ENCODE measurements at places on chromosomes 3 and 15.

GRCh38 chr3:65950340-65951326 lies 88.1 kb downstream of the MAGI1 start:
- no peaks in the 10 kb centered on the region for H3K27me3 ChIP-seq
- H3K36me3 ChIP-seq, result no peaks in the 10 kb centered on the region
- no peaks in the 10 kb centered on the region for H3K4me1 ChIP-seq
- no peak for DNase-seq
- no peak overlapping the region for H3K4me3 ChIP-seq

GRCh38 chr3:51703068-51703760 lies 3.7 kb upstream of the GRM2 start:
- H3K4me1 ChIP-seq, result peaks cover 23% of the 10 kb centered on the region
- no peak for DNase-seq
- H3K36me3 ChIP-seq, result peaks cover 71% of the 10 kb centered on the region

GRCh38 chr3:126449621-126450051 lies 26.1 kb downstream of the ZXDC start:
- H3K4me1 ChIP-seq, result no peaks in the 10 kb centered on the region
- DNase-seq, result no peak
- peaks cover 54% of the 10 kb centered on the region for H3K36me3 ChIP-seq
- no peak overlapping the region for H3K27ac ChIP-seq
- H3K27me3 ChIP-seq, result no peaks in the 10 kb centered on the region

DNA sequence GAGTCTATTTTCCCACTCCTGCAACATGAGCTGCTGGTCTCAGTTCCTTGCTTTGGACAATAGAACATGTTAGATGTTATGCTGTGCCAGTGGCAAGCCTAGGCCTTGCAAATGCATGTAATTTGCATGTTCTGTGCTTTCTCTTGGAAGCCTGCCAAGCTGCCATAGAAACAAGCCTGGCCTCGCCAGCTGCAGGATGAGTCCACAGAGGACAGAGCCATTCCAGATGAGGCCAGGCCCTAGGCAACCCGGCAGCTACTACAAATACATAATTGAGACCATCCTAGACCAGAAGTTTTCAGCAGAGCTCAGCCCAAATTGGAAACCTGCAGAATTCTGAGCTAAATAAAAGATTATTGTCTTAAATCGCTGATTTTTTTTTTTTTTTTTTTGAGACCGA lies 39.6 kb downstream of the TRIM69 start:
- H3K36me3 ChIP-seq, result no peaks in the 10 kb centered on the region
- no peak overlapping the region for H3K4me3 ChIP-seq
- H3K27me3 ChIP-seq, result no peaks in the 10 kb centered on the region
- no peak for DNase-seq
- no peaks in the 10 kb centered on the region for H3K4me1 ChIP-seq

DNA sequence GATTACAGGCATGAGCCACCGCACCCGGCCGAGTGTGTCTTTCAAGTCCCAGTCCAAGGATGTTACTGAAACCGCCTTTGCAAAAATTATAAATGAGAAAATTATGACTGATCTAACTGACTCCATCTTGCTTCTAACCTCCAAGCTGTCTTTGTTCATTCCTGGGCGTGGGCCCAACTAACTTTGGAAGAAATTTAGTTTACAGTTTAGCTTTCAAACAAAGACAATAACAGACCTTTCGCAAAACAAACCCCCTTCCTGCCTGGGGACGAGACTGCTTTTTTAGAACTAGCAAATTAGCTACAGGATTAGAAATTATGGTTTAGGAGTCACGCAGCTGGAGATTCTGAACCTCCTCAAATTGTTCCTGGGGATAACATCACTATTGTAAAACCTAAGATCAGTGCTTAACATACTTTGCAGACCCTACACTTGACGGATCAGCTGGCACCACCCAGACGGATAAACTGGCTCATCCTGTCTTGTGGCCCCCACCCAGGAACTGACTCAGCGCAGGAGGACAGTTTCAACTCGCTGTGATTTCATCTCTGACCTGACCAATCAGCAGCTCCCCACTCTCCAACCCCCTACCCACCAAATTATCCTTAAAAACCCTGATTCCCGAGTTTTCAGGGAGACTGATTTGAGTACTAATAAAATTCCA lies 23.8 kb downstream of the NANOGP8 start:
- H3K27ac ChIP-seq, result no peak overlapping the region
- H3K4me1 ChIP-seq, result no peaks in the 10 kb centered on the region
- DNase-seq, result no peak
- no peaks in the 10 kb centered on the region for H3K36me3 ChIP-seq

DNA sequence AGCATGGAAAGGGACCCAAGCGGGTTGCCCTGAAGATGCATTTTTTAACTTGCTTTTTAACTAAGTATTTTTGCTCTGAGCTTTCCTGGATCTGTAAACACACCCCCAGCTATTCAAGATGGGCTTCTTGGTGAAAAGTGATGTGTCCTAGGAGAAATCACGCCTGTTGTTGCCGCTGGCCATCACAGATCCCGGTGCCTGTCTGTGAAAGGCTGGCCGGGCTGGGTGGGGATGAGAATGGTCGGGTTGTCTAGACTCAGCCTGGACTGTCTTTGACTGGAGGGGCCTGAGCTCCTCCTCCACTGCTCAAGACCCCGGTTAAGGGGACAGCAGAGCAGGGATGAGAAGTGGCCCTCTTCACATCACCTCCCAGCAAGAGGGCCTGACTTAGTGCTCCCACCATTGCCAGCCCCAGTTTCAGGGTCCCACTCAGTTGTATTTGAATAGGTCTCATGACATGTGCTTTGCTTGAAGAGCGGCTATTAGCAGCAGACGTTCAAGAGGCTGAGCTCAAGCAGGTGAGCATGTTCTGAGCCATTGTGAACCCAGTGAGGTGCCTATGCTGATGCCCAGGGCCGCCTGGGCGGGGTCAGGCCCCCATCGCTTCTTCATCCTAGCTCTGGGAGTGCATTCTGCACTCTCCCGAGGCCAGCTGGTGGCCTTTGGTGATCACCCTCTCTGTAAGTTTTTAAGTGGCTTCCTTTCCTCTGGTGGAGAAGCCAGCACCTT lies 79.9 kb downstream of the IGF1R start:
- no peak overlapping the region for H3K4me3 ChIP-seq
- peaks cover 12% of the 10 kb centered on the region for H3K4me1 ChIP-seq
- H3K27ac ChIP-seq, result no peak overlapping the region
- H3K27me3 ChIP-seq, result no peaks in the 10 kb centered on the region
- H3K36me3 ChIP-seq, result no peaks in the 10 kb centered on the region
- DNase-seq, result no peak

GRCh38 chr3:108428586-108428985 lies 81.8 kb downstream of the MYH15 start:
- H3K4me1 ChIP-seq, result no peaks in the 10 kb centered on the region
- H3K27ac ChIP-seq, result no peak overlapping the region
- H3K27me3 ChIP-seq, result no peaks in the 10 kb centered on the region
- no peak overlapping the region for H3K4me3 ChIP-seq
- no peak for DNase-seq
- no peaks in the 10 kb centered on the region for H3K36me3 ChIP-seq

DNA sequence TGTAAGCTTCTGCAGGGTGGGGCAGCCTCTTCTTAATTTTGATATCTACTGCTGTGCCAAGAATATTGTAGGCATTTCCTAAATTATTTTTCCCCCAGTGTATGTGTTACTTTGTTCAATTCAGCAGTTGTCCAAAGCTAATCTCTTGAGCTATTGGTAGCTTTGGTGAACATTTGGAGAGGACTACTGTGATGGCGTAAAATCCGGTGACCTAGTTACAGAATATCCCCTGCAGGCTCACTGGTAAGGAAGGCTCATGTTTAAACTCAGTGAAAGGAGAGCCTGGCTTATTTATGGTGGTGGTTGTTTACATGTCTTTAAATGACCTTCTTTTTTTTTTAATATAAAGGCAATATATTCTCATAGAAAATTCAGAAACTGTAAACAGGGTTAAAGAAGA lies 105.6 kb downstream of the LPP start:
- no peak overlapping the region for H3K4me3 ChIP-seq
- peaks cover under 1% of the 10 kb centered on the region for H3K36me3 ChIP-seq
- DNase-seq, result no peak
- H3K4me1 ChIP-seq, result no peaks in the 10 kb centered on the region

DNA sequence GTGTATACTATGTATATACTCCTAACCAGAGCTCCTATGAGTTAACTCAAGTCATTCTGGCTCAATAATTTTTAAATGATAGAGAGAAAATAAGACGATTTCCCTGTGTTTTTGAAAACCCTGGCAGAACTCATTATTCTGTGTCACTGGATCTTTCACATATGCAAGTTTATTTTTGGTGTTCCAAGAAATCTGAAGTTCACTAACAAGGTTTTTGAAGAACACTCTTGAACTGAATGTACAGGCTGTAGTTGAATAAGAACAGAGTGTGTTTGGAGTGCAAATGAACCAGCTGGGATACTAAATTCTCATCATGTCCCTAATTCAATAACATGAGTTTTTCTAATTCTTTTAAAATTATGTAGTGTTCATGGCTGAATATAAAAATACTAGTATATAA lies 466.9 kb upstream of the SUCLG2 start:
- H3K4me1 ChIP-seq, result no peaks in the 10 kb centered on the region
- no peak overlapping the region for H3K27ac ChIP-seq
- no peak for DNase-seq
- H3K36me3 ChIP-seq, result no peaks in the 10 kb centered on the region

GRCh38 chr15:73822998-73823397 lies 50.4 kb upstream of the TBC1D21 start:
- DNase-seq, result no peak
- no peaks in the 10 kb centered on the region for H3K4me1 ChIP-seq
- H3K27ac ChIP-seq, result no peak overlapping the region
- H3K36me3 ChIP-seq, result no peaks in the 10 kb centered on the region

DNA sequence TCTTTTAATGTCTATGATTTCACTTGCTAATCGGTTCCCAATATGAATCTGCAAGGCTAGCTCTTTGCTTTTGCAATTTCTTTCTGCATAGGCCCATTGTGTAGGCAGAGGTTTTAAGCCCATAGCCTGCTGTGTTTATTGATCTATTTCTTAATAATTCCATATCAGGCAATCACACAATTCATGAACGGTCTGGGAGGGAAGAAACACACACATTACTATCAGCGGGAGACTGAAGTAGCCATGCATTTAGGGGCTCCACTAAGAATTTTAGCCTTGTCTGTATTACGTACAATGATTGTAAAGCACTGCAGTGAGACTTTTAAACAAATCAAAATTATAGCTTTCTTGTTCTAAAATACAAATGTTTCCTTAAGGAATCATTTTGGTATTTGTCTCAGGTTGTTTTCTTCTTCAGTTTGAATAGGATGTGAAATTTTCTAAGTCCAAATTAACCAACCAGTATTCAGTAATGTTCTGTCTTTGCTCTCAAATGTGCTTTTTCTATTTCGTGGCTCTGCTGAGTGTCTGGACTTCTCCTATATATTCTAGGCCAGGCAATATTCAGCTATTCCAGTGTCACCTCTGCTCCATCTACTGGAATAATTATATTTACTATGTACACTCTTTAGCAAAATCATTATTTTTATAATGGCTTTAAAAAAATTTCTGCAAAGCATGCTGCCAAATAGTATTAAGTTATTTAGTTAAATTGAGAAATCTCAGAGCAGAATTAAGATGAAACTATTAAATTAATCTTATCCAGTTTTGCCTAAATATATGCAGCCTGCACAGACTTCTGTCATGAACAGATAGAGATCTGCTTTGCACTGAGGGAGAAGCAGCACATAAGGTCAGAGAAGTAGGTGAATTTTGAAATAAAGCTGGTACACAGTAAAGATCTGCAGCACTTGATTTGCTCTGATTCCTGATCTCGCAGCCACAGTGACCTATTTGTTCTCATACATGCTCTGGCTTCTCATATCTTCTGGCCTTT lies 103.0 kb upstream of the NAALADL2 start:
- H3K27ac ChIP-seq, result no peak overlapping the region
- DNase-seq, result no peak
- H3K27me3 ChIP-seq, result no peaks in the 10 kb centered on the region
- H3K4me1 ChIP-seq, result no peaks in the 10 kb centered on the region
- H3K36me3 ChIP-seq, result no peaks in the 10 kb centered on the region

- peaks cover 7% of the 10 kb centered on the region for H3K4me1 ChIP-seq
- no peak overlapping the region for H3K27ac ChIP-seq
- no peaks in the 10 kb centered on the region for H3K36me3 ChIP-seq
- H3K4me3 ChIP-seq, result no peak overlapping the region
- DNase-seq, result peak; percentile 73
Observed at GRCh38 chr15:38440353-38441129, 13.4 kb upstream of the FAM98B start.

DNA sequence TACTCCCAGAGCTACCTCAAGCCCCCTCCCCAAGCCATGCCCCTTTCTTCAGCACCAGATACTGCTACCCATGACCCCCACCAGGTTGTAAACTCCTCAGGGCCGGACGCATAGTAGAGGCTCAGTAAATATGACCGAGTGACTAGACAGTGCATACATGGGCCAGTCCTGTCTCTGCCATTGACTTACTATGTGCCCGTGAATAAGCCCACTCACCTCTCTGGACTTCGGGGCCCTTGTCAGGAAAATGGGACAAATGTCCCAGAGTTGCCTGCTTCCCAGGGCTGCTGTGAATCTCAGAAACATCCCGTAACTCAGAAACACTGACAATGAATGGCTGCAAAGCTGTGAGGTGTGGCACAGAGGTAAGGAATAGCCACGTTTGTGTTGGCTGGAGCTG lies 48.2 kb upstream of the FGD5 start:
- H3K36me3 ChIP-seq, result no peaks in the 10 kb centered on the region
- DNase-seq, result no peak
- no peak overlapping the region for H3K27ac ChIP-seq
- no peak overlapping the region for H3K4me3 ChIP-seq
- no peaks in the 10 kb centered on the region for H3K27me3 ChIP-seq

DNA sequence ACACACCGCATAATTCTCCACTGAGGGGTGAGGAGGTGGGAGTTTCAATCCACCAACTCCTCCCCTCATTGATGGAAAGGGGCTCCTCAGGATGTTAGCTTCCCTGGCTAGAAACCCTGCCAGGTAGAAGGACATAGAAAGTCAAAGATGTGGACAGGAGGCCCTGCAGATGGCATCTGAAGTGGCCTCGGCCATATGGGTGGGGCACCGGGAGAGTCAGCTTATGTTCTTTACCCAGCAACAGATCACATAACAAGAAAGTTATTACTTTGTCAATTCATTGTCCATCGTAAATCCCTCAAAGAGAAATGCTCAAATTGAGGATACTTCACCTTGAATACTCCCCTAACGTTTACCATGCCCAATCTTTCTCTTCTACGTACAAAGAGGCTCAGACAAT lies 97.3 kb upstream of the ARHGEF3 start:
- H3K27me3 ChIP-seq, result no peaks in the 10 kb centered on the region
- H3K4me1 ChIP-seq, result peaks cover 42% of the 10 kb centered on the region
- H3K4me3 ChIP-seq, result no peak overlapping the region
- no peak overlapping the region for H3K27ac ChIP-seq
- DNase-seq, result no peak
- H3K36me3 ChIP-seq, result peaks cover 3% of the 10 kb centered on the region

DNA sequence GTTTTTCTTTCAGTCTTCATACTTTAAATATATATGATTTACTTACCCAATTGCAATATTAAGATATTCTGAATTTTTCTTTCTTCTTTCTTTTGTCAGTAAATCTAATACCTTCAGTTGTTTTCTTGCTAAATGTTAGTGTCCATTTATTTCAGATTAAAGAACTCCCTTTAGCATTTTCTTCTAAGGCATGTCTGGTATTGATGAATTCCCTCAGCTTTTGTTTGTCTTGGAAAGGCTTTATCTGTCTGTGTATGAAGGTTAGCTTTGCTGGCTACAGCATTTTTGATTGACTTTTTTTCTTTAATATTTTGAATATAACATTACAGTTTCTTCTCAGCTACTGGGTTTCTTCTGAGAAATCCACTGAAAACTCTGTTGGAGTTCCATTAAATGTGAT lies 64.0 kb upstream of the PLSCR4 start:
- no peaks in the 10 kb centered on the region for H3K4me1 ChIP-seq
- DNase-seq, result no peak
- no peak overlapping the region for H3K27ac ChIP-seq
- no peaks in the 10 kb centered on the region for H3K27me3 ChIP-seq

- H3K27ac ChIP-seq, result no peak overlapping the region
- no peaks in the 10 kb centered on the region for H3K36me3 ChIP-seq
Observed at GRCh38 chr15:57533448-57533799, 58.3 kb upstream of the MYZAP start.

All from CD4-positive, alpha-beta T cell (primary cell).